Stimulated activated CD8-positive, alpha-beta memory T cell treated with anti-CD3 and anti-CD28 coated beads, Interleukin-2, amount 100 ng/mL, for 1 hour (primary cell): ENCODE measurements at places on chromosomes 7 and 10.

GRCh38 chr7:137441451-137441850 is 97.9 kb upstream of the PTN start:
- no peak for DNase-seq

DNA sequence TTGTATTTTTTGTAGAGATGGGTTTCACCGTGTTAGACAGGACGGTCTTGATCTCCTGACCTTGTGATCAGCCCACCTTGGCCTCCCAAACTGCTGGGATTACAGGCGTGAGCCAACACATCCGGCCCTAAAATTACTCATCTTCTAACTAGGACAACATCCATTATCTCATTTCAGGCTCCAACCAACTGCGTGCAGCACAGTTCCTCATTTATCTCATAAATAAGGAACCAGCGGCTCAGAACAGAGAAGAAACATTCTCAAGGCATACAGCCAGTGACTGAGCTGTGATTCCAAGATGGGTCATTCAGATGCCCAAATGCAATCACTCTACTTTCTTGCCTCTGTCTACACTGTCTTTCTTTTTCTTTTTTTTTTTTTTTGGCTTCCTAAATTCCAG is 356.1 kb downstream of the ELMO1 start:
- DNase-seq, result no peak

DNA sequence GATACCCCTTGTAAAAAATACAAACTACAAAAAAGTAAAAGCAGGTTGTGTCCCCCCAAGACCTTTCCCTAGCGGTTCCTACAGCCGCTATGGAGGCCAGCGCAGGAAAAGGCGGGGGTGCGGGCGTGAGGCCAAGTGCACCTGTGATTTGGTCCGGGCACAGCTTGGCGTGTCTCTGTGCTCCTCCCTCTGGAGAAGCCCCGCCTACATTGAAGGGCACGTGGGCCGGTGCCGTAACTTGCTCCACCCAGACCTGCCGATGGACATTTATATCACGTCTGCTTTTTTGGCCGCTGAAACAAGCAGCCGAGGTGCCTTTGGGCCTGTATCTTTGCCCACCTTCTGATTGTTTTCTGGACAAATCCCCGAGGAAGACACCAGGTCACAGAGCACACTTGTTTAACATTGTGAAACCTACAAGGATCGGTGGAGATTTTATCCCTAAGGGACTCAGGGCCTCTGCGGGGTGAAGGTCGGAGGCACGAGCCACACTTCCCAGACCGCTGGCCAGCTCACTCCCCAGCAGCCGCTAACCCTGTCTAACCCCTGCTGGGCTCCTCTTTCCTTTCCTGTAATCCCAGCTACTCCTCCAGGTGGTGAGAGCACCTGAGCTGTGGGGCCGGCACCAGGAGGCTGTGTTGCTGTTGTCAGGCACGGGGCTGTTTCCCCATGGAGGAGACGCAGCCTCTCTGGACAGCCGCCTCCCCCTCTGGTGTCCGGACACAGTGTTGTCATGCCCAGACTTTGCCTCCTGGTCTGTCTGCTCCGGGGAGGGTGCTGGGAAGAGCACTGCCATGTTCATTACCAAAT is 18.8 kb upstream of the INPP5A start:
- DNase-seq, result no peak

GRCh38 chr7:94748376-94748775 is 92.4 kb upstream of the SGCE start:
- no peak for DNase-seq

DNA sequence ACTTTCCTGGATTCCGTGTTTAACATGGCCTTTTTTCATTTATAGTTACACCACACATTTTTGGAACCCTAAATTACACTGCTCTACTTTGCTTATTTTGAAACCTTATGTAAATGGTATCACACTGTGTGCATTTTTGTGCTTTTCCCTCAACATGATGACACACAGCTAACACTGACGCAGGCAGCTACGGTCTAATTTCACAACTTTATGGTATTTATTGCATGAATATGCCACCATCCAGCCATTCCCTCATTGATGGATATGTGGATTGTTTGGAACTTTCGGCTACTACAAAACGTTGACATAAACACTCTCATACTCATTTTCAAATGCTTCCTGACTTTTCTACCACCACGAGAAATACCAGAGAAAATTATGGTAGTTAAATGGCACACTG is 6.9 kb downstream of the PAPOLB start:
- DNase-seq, result no peak
